ENCODE measurements at places on chromosomes 16 and 17.

- no peak for DNase-seq
Measured at GRCh38 chr16:81661082-81661481, 118.0 kb upstream of the PLCG2 start.

- DNase-seq: no peak
Measured at GRCh38 chr17:59695945-59696681, 11.1 kb downstream of the PTRH2 start.

GRCh38 chr16:56966093-56966475 is 4.3 kb downstream of the CETP start:
- no peak for DNase-seq

- DNase-seq: no peak
Measured at GRCh38 chr17:39600288-39600996, 7.3 kb downstream of the NEUROD2 start.

All from stimulated activated CD8-positive, alpha-beta memory T cell treated with anti-CD3 and anti-CD28 coated beads, Interleukin-12 subunit alpha, Interleukin-12 subunit beta, amount 100 ng/mL, for 4 hours (primary cell).